HFF-Myc (cell line): ENCODE measurements at places on chromosomes 1 and 21.

- no peak for DNase-seq
These were observed 58.0 kb downstream of the DDX20 start for GRCh38 chr1:111813440-111814304.

GRCh38 chr1:222697203-222697602 lies 15.1 kb downstream of the AIDA start:
- DNase-seq: no peak

- DNase-seq: no peak
These were observed 34.1 kb upstream of the CNTN2 start for GRCh38 chr1:205008896-205009295.

- DNase-seq: peak; percentile 54
These were observed 113.5 kb downstream of the MAP3K21 start for GRCh38 chr1:233440951-233441401.

DNA sequence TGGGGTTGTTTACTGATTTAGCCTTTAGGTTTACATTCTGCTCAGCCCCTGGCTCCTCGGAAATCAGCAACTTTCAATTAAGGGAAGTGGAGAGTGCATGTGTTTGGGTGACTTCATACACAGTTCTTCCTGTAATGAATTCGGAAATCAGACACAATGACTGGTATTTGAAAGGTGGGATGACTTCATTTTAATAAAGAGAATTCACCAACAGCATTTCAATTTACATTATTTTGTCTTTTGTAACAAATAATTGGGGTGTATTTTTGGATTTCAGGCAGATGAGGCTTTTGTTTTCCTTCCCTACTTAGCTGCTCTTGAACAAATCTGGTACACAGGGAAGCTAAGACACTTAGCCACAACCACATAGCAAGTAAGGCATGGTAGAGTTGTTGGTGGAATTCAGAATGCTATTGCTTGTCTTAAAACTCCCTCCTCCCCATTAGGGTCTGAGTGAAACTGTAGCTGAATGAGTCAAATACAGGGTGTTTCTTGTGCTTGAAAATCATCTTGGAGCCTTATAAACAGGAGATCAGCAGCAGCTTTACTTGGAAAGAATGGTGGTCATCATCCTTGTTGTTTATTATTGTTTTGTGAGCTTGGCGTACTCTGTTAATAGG lies 917 bp downstream of the STX12 start:
- DNase-seq: no peak

- no peak for DNase-seq
These were observed 93.2 kb downstream of the TBX19 start for GRCh38 chr1:168373869-168374268.

DNA sequence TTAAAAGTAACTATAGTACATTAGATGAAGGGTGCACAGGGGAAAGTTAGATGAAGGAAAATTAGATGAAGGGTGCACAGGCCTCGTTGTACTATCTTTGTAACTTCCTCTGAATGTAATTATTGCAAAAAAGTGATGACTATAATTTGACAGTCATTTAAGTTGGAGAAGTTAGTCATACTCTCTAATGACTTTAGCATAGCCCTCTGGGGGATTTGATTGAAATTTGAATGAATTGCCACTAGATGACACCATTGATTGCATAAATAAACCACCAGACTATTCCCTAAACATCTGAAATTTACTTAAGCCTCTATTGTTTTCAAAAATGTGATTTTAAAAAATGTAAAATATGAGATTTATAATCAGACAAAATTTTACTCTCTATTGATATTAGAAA lies 102.6 kb downstream of the TPR start:
- no peak for DNase-seq

- no peak for DNase-seq
These were observed 26.6 kb upstream of the RGS13 start for GRCh38 chr1:192609110-192610079.

- DNase-seq: no peak
These were observed 102.7 kb downstream of the ZNF281 start for GRCh38 chr1:200306944-200307754.

- DNase-seq: no peak
These were observed 481 bp downstream of the TAL1 start for GRCh38 chr1:47231301-47232186.

GRCh38 chr21:26469789-26470188 lies 103.3 kb downstream of the CYYR1 start:
- no peak for DNase-seq

GRCh38 chr1:41355356-41355755 lies 5.9 kb upstream of the FOXO6 start:
- no peak for DNase-seq

DNA sequence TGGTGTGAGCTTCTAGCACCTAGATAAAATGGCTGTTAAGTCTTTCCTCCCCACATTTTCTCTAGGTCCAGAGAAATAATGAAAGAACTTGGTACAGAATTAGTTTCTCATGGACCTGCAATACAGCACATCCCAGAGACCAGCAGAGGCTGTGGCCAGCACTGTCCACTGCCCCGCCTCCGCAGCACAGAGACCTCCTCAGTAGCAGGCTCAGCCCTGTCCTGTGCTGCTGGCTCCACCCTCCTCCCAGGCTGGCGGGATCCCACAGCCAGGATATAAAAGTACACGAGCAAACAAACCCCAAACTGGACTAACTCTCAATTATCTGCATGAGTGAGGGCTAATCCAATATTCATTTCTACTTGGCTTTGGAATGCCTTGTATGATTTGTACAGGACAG lies 401.5 kb downstream of the RPS6KC1 start:
- no peak for DNase-seq

GRCh38 chr1:15992582-15993500 lies 11.2 kb upstream of the SRARP start:
- DNase-seq: no peak

DNA sequence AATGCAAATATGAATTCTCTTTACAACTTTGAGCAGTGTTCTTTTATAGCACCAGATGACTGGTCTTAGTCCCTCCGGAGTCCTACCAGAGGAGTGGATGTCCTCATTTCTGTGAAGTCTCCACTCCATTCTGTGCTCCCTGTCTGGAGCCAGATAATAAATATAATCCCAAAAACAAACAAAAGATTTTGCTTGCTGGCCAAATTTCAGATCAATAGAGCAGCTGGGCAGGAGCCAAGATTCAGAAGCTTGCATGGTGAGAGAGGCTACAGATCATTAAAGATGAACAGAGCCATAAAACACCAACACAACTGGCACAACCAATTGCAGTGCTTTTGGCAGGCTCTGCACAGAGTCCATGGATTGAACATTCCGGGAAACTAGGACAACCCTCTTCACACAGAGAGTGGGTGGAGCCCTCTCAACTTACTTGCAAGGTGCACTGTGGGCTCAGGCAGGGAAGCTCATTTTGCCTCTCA lies 231.5 kb upstream of the SNX7 start:
- no peak for DNase-seq

DNA sequence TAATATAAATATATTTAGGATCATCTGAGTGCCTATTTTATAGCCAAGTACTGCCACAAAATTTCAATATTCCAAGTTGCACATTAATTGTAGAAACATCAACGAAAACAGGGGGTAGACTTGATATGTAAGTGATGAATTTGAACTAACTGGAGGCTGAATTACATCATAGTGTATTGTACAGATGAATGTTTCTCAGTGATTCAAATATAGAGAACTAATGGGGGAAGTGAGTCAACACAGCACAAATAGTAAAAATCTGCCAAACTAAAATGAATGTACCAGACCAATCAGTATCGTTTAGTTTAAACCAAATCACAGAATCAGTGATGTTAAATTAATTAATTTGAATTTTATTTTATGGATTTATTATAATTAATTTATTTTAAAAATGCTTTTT lies 42.8 kb downstream of the RTCA start:
- DNase-seq: no peak

DNA sequence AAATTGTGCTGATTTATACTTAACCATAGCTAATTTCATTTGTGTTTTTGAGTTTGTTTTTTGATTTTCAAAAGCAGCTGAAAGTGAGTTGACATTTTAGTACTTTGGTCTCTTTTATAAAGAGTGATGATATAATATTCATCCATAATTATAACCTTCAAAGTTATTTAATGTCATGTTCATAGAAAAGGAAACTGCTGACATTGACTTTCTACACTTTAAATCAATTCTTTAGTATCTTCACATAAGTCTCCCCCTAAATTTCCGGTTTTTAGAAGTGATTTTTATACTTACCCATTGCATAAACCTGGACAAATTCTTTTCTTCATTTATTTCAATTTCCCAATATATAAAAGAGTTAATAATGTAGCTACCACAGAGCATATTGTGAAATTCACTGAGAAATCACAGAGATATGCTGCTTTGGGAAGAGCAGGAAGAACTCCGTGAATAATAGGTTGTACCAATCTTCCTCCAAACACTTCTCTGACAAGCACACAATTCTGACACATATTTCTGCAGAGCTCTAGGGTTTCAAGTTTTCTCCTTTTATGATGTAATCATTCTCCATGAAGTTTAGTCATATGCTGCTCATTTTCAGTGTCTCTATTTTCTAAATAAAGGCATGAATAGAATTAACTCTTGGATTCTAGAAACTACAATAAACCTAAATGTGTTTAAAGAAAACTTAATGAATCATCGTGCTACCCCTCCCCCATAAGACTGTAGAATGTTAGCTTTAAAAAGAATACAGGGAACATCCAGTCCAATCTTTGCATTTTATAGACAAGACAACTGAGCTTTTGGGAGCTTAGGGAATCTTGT lies 25.6 kb upstream of the CDC42BPA start:
- DNase-seq: peak; percentile 44

- no peak for DNase-seq
These were observed 2.4 kb downstream of the TNFAIP8L2 start for GRCh38 chr1:151158751-151159251.

- no peak for DNase-seq
These were observed 49.4 kb upstream of the COL18A1 start for GRCh38 chr21:45355573-45355972.

DNA sequence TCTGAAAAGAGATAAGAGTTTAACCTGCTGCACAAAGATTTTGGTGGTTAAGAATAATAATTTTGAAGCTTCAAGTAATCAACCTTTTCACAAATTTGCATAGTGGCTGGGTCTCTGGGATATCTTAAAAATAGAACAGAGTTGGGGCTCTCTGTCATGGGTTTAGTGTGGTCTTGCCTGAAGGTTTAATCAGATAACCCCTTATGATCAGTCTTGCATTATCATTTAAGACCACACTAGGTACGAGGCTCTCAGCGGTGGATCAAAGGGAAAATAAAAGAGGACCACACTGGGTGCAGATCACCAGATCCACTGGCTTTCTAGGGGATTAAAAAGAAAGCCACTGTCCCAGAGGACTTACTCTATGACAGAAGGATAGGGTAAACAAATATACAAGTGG lies 19.5 kb downstream of the LRRC8C start:
- no peak for DNase-seq

DNA sequence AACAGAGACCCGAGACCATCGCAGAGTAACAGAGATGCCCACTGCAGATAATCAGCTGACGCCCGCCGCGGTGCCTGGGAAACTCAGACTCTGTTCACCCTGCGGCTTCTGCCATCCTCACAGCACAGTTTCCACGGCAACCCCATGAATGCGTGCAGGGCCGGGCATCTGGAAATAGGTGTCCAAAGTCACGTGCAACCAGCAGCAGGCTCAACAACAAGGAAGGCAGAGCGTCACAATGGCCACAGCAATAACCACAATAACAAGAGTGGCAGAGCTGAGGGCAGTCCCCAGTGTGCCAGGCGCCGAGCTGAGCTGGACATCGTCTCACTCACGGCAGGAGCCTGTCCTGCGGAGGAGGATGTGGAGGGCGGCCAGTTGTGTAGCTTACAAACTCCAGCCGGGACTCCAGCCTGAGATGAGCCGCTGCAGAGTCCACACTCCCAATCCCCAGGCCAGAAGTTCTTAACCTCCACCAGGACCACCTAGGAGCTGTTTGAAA lies 102.0 kb downstream of the CRYAA start:
- DNase-seq: no peak
